ENCODE measurements at places on chromosomes 6 and 20.

DNA sequence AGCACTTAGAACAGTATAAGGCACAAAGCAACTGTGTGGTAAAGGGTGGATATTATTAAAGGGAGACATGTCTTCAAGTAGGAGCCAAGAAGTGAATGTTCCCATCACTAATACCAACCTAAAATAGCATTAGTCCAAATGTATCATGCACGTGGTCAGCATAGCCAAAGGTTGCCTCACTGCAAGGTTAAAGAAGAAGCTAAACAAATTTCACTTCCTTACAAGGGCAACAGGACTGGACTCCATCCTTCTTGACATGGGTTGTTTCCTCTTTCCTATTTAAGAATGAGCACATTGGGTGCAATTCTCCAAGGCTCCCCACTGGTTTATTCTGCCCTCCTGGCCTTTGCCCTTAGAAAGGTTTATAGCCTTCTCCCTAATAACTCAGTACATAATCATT lies 186.7 kb downstream of the PHACTR1 start:
- peak; percentile 67 for DNase-seq

GRCh38 chr6:85493389-85493788 lies 43.5 kb downstream of the NT5E start:
- DNase-seq = peak; percentile 32

- no peak for DNase-seq
Observed at GRCh38 chr20:43430265-43431133, 27.2 kb upstream of the SRSF6 start.

- DNase-seq = no peak
Observed at GRCh38 chr20:40933758-40934157, 94.9 kb upstream of the TOP1 start.

DNA sequence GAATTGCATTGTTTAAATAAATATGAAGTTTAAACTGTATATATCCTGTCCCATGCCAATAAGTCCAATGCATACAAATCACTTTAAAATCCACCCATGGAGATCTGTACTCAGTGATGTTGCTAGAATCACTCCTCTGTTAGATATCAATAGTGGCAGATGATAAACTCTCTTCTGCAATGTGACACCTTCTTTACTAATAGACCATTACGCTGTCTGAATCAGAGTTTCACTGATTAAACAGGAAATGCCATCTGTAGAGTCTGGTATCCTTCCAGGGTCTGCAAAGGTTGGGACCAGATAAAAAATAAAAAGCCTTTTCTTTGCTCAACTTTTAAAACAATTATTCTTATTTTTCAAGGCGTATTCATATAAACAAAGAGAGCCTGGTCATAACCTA lies 134.5 kb downstream of the EDN3 start:
- DNase-seq = no peak

DNA sequence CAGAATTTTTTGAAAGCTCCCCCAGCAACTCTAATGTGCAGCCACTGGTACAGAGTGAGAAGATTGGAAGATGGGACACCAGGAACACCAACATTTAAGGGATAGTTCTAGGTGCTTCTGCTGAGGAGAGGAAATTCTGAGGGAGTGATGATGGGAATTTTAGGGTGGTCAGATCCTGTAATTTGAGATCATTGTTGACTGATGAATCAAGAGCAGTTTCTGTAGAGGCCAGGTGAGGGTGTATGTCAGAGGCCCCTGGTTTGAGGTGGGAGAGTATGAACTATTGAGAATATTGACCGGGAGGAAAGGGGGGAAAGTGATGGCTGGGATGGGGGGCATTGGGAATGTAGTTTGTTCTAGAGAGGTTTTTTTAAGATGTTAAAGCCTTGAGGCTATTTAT lies 47.2 kb downstream of the PTPRA start:
- DNase-seq = no peak

DNA sequence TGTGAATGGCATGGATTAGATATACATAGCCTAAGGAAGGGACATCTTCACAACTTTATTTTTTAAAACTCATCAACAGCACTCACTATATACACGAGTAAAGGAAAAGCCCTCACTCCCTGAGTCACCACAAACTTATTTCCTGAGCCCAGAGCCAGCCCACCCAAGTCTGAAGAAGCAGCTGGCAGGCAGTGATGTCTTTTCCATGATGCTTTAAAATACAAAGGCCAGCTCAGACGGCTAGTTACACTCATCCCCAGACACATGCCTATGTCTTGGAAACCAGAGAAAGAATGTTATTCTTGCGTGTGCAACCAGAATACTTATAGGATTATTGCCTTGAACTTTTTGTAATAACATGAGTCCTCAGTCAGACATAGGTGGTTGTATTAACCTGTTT lies 114.4 kb downstream of the ADGRG6 start:
- no peak for DNase-seq

DNA sequence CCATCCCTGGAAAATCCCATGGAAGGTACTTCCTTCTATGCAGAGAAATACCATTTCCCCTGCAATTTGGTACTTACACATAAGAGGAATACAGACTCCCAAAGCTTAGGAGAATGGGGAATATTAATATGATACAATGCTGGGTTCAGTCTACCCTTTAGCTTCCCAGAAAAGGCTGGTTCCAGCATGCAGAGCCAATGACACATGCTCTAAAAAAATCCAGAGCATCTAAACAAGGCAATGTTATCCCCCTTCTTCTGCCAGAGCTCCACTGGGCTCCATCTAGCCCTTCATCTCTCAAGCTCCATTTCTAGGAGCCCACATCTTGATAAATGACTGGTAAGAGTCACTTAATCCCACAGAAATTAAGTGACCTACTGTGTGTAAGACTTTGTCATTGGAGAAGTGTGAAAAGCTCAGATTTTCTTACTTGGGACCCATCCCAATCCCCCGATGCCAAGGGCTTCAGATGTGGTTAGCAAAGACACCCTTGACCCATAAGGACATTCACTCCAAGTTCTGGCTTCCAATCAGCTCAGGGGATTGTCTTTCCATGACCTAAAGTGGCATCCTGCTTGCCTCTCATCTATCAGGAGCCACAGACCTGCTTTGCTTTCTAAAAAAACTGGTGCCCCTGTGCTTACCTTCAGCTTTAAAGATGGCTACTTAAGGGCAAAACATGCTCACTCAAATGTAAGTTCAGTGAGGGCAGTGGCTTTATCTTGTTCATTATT lies 137.5 kb downstream of the UNC5CL start:
- DNase-seq = no peak

DNA sequence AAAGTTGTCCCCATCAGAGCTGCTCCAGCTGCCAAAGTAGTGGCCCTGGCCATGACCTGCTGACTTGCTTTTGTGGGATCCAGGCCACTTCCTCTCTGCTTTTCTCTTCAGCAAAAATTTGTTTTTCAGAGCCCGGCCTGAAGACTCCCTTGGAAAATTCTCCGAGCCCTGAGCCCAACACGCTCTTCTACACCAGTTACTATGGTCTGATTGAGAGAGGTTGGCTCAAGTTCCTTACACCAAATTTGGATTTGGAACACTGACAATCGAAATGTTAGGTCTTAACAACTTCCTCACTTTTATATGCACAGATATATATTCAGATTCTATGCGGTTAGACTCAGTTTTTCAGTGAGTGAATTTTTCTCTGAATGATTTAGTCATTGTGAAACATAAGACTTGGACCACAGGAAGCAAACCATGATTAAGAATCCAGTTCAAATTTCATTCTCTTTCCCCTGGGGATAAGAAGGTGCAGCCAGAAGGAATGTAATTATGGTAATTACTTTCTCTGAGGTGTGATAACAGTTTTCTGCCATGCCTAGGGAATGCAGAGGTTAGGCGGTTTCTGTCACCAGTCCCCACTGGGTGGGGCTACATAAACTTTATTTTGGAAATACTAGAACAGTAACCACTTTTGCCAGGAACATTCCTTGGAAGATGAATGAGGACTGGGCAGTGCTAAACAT lies 365.2 kb downstream of the SYNE1 start:
- DNase-seq = no peak

GRCh38 chr6:156336089-156336488 lies 441.1 kb upstream of the ARID1B start:
- no peak for DNase-seq

GRCh38 chr6:84825461-84825860 lies 61.1 kb upstream of the TBX18 start:
- no peak for DNase-seq

DNA sequence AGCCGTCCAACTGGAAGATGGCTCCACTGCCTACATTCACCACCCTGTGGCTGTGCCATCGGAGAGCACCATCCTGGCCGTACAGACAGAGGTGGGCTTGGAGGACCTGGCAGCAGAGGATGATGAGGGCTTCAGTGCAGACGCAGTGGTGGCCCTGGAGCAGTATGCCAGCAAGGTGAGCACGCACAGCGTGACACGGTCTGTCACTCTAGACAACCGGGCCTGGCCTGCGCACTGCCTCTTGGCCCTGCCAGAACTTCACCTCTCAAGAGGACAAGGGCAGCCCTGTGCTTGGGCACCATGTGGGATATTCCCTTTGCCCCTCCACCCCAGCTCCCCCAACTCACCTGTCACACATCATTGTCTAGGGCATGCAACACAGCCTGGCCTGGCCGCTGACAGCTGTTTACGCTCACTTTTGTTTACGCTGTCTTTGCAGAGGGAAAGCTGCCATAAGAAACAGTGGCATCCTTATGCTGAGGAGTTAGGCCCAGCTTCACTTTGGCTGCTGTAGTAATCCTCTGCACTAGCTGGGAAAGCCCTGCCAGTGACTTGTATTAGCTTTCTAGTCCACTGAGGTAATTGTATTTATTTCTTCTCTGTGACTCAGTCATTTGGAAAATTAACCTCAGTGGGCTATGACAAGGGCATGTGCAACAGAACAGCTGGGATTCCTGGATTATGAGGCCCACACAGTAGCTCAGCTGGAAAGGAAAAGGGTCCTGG lies 9.8 kb upstream of the DEF6 start:
- no peak for DNase-seq

DNA sequence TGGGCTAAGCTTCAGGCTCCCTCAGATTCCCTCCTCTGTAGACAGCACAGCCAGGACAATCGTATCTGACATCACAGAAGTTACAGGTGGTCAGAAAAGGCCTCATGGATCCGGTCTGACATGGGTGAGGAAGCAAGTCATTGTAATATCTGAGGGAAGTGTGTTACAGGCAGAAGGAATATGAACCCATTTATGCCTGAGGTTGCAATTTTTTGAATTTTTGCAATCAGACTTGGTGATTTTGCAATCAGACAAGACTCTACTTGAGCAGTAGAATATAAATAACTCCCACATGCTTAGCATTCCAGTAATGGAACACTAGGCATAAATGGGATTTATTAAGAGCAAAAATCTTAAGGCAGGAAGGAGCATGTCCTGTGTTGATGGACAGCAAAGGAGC lies 52.1 kb downstream of the CBLN4 start:
- DNase-seq = no peak

DNA sequence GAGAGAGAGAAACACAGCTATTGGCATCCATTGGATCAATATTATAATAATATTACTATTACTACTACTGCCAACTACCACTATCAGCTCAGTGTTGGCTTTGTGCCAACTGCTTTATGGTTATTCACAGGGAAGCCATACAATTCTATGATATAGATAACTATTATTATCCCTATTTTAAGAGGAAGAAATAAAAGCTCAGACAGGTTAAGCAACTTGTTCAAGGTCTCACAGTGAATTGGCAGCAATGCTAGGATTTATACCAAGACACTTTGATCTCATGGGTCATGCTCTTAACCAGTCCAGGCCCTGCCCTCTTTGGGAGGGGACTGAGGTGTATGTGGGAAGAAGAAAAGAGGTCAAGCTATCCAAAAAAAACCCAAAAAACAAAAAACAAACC lies 82.0 kb upstream of the TRAF3IP2 start:
- no peak for DNase-seq

- DNase-seq = no peak
Observed at GRCh38 chr6:25469797-25470388, 182.1 kb upstream of the SCGN start.

DNA sequence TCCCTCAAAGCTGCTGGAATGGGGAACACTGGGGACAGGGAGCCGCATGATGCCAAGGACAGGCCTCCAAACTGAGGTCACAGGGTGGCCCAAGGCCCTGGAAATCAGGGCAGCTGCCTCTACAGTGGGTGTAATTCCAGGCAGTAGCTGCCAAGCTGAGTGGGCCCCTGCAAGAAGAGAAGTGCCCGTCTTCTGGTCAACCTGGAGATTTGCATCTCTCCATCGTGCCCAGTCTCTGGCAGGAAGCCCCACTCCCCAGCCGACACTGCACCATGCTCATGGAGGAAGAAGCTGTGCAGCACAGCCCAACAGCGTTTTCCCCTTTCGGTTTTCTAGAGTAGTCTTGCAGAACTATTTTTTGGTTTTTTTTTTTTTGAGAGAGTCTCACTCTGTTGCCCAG lies 2.2 kb upstream of the FAM209A start:
- no peak for DNase-seq

DNA sequence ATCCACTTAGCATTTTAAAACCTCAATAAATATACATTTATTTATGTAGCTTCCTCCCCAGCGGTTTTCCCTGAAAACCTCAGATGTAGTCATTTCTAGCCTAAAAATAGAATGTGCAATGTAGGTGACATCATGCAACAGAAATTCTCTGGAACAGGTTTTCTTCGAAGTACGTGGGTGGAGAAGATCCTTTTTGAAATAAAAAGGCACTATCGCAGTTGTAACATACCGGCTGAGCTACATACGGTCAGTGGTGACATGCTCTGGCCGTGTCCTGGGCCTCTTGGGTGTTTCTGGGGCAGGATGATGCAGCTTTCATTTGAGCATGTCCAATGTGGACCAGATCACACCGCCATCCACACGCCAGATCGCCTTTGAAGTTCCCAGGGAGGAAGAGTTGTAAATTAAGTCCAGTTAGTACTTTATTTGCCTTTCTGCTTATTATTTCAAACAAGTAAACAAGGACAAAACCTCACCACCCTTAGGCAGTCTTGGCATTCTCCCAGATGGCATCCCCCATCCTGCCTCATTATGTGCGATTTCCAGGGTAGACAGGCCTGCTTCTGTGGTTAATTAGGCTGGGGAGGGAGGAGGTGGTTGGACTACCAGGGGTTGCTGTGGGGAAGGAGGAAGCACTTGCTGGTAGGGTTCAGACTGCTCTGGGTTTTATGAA lies 109.5 kb upstream of the CLDN20 start:
- DNase-seq = no peak

DNA sequence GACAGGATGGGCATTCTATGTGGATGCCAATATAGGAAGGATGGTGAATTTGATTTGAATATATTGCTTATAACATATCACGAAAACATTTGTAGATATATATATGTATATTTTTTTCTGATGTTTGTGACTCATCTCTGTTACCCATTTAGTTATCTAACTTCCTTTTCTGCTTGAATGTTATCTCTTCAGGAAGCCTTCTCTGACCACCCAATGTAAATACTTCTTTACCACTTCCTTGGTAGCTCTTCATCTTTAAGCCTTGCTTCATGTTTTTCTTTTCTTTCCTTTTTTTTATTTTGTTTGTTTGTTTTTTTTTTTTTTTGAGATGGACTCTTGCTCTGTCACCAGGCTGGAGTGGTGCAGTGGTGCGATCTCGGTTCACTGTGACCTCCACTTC lies 260.5 kb upstream of the EPHA7 start:
- DNase-seq = no peak

GRCh38 chr20:38537176-38537575 lies 43.8 kb upstream of the ADIG start:
- no peak for DNase-seq

- DNase-seq = no peak
Observed at GRCh38 chr6:15793826-15794225, 131.0 kb upstream of the DTNBP1 start.

- no peak for DNase-seq
Observed at GRCh38 chr20:21126581-21126870, 644 bp downstream of the KIZ start.

GRCh38 chr20:31523361-31524283 lies 9.4 kb downstream of the HM13 start:
- peak; percentile 94 for DNase-seq
